Fibroblast of skin of left biceps (primary cell): ENCODE measurements at places on chromosomes 3 and 15.

DNA sequence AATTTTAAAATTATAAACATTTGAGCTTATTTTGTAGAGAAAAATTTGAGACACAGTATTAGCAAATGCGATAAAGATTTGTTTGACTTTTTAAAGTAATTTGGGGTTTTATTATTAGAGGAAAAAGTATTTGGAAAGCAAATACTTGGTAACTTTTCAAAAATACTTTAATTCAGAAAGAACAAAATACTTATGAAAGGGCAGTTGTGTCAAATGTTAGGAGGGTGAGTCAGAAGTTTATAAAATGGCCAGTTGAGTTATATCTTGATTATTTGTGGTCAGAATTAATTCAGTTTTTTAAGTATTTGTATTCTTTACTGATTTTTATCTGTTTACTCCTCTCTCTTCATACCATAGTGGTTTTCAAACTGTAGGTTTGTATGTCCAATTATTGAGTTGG is 12.1 kb downstream of the LACTB start:
- no peak for DNase-seq

DNA sequence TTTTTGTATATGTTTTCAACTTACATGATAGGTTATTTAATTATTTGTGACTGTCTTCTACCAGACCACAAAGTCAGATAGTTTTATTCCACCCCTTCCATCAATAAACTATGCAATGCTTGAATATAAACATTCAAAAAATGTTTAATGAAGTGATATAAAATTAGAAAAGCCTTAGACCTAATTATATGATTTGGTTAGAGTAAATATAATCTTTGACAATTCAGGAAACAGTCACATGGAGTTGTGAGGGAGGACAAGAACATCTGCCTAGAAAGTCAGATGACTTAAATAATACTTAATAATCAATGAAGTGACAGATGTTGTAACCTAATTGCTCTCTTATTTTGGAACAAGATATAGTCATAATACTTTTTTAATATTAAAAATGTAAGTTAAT is 710.3 kb downstream of the ZBBX start:
- DNase-seq = no peak

DNA sequence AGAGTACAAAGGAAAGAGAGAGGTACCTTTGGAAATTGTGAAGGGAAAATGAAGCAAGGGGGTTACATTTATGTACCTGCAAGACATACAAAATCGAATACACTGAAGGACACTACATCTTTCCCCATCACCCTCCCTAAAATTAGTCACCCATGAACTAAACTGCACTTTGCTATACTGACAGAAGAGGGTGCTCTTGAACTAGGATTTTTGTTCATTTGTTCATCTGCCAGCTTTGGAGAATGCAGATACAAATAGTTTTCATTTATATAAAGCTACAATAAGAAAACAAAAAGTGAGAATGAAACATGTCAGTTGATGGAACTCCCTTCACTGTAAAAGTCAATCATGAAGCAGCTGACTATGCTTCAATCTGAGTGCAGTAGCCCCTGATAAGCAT is 55.7 kb downstream of the PCCB start:
- no peak for DNase-seq

GRCh38 chr15:65303687-65304380 is 643 bp upstream of the RNU5B-1 start:
- no peak for DNase-seq

DNA sequence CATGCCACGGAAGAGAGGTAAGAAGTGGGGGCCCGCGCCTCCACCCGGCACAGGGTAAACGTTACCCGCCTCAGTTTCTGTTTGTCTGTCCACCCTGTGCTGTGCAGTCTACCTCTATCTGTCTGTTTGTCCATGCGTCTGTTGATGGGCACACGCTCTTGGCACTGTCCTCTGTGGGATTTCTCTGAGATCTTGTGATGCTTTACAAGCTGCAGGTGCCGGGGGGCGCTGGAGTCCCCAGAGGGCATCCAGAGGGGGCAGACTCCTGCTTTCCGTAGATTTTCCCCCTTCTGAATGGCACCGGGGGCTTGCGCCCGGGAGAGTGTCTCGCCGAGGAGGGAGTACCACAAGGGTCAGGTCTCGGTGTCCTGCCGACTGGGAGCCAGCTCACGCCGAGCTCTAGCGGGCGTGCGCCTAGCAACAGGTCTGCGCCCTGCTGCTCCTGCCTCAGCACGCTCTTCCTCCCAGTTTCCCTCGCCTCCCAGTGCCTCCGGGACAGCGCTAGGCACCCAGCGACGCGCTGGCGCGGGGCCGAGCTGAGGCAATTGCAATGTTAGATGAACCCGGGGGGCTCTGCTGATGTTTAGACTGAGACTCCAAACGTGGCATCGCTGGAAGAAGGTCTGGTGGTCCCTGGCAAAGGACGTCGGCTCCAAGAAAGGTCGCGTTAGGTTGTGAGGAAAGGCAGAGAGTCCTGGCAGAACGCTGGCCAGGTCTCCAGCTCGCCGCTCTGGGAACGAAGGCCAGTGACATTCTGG is 667 bp downstream of the CEMIP start:
- DNase-seq = no peak

DNA sequence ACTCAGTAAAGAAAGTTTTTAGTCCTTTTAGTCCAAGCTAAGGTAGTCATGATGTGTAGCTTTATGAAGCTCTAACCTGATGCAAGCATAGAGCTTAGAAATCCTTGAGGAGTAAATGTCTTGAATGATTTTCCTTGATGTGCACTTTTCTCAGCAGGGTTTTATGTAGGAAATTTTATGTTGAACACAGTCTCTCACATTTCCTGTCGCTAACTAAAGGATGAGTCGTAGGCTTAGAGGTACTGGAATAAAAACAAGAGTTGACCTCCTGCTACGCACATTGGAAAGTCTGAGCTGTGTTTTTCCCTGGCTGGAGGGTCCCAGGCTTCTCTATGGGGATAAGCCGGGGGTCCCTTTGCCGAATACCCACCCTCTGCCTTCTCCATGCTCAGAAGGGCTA is 34.7 kb upstream of the ZPLD1 start:
- DNase-seq = no peak

GRCh38 chr3:147816752-147817151 is 407.6 kb downstream of the ZIC1 start:
- DNase-seq = no peak

- no peak for DNase-seq
These were observed 65.5 kb upstream of the HRH1 start for GRCh38 chr3:11088831-11089230.

DNA sequence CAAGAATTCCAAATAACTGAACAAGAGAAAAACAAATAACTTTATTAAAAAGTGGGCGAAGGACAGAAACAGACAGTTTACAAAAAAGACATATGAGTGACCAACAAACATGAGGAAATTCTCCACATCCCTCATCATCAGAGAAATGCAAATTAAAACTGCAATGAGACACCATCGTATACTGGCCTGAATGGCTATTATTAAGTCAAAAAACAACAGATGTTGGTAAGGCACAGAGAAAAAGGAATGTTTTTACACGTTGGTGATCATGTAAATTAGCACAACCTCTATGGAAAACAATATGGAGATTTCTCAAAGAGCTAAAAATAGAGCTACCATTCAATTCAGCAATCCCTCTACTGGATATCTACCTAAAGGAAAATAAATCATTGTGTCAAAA is 1260.4 kb upstream of the ALCAM start:
- DNase-seq = no peak

DNA sequence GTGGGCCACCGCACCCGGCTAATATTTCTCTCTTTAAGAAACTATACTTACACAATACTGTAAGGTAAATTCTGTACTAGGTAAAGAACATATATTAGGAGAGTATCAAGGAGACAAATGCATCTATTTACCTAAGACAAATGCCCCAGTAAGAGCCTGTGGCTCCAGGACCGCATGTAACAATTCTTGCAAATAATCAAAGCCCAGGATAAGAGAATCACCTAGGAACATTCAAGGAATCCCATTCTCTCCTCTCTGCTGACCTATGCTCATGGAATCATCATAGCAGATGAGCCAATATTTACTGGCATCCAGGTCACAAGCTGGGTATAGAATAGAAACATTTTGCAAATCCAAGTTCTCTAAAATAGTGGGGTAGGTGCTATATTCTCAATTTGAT is 347.7 kb downstream of the FOXP1 start:
- DNase-seq = no peak

- no peak for DNase-seq
These were observed 863.3 kb downstream of the IGSF11 start for GRCh38 chr3:118171236-118171852.

DNA sequence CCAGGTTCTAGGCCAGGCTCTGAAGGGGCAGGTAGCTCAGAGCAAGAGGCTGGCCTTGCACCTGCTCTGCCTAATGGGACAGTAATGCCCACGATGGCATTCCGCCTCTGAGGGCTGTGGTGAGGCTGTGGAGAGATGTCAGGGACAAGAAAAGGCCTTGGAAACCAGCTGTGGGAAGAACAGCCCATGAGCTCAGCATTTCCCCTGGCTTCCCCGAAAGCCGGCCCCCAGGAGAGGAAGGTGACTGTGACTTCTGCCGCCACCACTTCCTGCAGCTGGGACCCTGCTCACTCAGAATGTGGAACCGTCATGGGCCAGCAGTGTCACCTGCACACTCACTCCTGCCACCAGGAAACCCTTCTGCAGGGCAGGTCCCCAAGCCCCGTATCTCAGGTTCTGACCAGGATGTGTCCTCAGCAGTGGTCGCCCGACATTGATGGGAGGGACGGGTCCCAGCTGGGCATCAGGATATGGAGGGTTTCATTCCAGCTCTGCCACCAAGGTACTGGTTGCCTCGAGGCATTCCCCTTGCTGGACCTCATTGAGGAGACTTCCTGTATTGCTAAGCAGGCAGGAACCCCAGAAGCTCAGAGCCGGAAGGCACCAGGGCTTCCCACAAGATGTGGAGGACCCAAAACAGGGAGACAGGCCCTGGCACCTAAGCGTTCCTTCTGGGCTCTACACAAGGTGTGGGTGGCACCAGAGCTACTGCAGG is 30.7 kb downstream of the SEMA7A start:
- no peak for DNase-seq

DNA sequence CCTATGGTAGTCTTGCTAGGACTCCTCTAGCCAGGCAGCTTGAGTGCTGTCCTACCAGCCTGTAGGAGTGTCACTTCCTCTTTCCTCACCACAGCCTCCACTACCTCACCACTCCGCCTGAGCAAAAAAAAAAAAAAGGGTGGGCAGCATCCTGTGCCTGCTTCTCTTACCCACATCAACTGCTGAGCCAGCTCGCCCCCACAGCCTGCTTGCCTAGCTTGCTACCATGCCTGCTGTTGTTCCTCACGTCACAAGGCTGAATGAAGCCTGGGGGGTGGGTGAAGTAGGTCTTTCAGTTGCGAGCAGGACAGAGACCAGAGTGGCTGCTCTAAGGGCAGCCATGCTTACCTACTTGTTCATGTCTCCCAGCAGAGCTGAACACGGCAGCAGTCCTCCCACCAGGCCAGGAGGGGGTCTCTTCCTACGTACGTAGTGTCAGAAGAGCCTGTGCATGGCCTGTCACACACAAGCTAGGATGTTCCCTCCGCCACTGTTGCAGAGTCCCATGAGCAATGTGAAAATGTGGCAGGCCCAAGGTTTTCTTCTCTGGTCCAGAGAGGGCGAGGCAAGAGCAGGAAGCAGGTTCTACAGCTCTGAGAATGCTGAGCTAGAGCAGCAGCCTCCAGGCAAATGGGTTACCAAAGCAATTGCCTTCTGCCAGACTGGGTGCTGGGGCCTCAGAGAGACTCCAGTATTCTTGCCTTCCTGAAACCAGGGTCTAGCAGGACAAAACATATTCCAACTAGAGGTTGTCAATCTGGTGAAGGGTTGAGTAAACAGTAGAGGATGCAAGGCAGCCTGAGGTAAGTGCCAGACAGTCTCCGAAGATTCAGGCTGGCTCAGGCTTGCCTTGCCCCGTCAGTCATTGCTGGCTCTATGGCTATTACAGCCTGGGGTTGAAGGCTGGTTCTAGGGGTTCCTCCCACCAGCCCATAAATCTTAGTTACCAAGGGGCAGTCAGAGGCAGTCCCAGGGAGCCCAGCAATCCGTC is 8.1 kb downstream of the PPM1M start:
- DNase-seq = no peak

DNA sequence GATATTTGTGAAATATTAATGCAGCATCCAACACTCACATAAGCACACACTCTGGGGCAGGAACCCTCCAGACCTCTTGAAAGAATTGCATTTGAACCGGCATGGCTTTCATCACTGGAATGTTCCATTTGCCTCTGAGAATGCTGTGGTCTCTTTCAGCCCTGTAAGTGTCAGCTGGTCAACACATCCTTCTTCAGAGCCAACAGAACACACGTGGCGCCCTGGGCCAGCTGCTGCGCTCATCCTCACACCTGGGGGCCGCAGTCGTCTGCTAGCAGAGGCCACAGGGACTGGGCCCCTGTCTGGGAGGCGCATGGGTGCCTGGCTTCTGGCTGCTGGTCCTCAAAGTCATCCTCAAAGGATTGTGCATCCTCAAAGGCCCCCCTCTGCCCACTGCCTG is 71.4 kb upstream of the HERC1 start:
- no peak for DNase-seq

DNA sequence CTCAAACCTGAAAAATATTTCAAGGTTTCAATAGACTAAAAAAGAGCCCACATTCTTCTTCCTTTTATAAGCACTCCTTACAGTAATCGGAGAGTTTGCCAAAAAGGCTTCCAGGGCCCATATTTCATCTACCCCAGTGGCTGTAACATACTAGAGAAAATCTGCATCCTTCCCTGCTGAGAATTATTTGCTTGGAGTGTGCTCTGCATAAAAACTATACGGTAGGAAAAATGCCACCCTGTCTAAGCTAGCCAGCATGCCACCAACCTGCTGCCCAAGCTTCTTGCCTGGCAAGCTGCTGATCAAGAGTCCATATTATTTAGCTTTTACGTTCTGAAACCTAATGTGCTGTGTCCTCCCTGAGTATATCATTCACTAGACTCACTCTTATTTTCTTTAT is 107.1 kb downstream of the FGF12 start:
- no peak for DNase-seq

DNA sequence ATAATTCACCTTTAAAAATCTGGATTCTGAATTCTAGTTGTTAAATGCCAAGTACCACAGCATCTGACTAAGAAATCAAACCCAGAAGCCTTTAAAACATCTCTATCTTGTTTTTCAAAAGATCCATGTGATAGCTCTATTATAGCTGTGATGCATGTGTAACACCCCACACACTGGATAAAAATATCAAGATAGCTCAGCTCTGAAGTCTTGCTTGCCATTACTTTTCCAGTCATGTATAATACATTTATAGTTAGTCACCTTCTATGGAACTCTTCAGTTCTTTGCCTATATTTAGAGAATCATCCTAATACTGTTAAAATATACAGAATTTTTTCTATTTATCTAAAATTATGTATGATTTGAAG is 11.6 kb downstream of the ARPP19 start:
- no peak for DNase-seq

GRCh38 chr3:62293051-62293780 is 80.1 kb downstream of the FEZF2 start:
- DNase-seq = no peak

- DNase-seq = no peak
These were observed 29.1 kb downstream of the SLC6A6 start for GRCh38 chr3:14431452-14431916.

DNA sequence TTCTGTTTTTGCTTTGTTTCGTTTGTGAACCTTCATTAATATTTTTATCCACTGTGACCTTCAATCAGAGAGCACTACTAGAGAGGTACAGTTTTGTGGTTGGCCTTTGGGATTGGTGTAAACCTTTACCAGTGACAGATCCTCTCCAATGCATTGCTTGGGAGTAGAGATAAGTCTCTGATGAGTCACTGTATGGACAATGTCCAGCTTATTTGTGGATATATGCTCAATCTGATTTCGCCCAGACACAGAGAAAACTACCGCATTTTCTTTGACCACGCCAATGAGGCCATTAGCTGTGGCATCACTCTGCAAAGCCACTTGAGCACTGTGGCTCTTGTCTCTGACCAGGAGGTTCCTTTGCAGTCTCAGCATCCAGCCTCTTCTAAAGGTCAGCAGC is 964.7 kb downstream of the TUSC7 start:
- no peak for DNase-seq
